ENCODE measurements at places on chromosomes 12 and 14.

GRCh38 chr12:126419131-126419530, 1353.9 kb downstream of the AACS start:
- DNase-seq, result no peak

DNA sequence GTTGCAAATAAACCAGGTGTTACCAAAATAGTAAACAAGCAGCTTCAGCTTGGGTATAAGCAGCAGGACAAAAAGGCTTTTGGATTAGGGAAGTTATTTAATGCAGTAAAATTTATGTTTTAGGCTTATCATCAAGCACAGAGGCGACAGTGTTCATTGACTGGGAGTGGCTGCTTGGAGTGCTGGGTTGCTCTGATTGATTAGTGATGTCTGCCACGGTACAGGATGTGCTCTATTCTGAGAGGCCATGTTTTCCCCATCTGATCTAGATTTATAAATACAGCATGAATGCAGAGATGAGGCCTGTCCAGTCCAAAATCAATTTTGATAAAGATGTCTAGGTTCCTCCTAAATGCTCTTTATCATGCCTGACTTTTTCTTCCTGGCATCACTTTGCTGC, 83.5 kb downstream of the MAP1LC3B2 start:
- peak; percentile 8 for DNase-seq

DNA sequence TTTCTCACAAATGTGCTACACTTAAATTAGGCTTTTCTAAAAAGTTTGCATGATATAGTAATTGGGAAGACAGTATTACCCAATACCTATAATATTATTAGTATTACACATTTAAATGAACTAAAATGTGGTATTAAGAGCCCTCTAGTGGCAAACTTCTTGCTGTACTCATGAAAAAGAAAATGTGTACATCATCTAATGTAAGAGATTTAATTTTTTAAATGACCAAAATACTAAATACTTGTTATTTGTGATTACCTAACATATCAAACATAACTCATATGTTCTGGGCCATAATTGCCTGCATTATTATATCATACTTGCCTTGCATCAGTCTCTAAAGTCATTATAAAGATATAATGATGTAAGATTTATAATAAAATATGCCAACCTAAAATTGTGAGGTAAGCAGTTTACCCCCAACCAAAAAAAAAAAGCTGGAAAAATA, 64.2 kb downstream of the DNAI7 start:
- peak; percentile 69 for DNase-seq

- DNase-seq, result no peak
Measured at GRCh38 chr12:75646329-75647210, 135.2 kb upstream of the KRR1 start.

GRCh38 chr12:10220398-10221077, 7.9 kb downstream of the GABARAPL1 start:
- peak; percentile 82 for DNase-seq

GRCh38 chr12:131351319-131352028, 359.4 kb upstream of the SFSWAP start:
- no peak for DNase-seq

- no peak for DNase-seq
Measured at GRCh38 chr14:89360277-89360676, 56.8 kb downstream of the FOXN3 start.

DNA sequence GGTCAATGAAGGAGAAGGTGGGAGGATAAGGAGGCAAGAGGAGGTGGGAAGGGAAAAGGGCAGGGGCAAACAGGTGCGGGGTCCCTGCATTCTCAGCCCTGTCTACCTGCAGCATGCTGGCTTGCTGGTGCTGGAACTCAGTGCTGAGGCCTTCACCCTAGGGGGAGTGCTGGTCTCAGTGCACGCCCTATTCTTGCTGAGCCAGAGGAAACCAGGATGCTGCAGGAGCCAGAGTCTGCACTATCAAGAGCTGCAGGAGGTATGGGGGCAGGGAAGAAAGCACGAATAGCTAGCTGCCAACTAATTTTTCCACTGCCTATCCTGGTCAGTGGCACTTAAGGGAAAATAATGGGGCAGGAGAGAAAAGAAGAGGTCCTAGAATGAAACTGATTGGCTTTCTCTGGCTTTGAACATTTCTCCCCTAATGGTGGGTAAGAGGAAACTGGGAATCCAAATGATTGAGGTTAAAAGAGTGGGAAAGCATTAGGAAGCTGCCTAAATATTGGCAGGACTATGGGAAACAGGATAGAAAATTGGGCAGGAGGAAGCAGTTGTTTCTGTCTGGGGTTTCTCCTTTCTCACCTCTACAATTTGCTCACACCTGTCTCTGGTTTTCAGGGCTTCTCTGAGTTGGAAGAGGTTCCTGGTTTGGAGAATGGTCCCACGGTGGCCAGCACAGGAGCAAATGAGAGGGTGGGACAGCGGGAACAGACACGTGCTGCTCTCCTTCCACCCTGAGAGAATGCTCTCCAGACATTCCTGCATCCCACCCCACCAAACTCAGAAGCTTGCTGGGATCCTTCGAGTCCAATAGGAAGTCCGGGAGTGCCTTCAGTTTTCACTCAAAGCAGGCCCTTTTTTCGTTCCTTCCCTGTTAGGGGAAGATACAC, 1.9 kb downstream of the TMEM253 start:
- no peak for DNase-seq

DNA sequence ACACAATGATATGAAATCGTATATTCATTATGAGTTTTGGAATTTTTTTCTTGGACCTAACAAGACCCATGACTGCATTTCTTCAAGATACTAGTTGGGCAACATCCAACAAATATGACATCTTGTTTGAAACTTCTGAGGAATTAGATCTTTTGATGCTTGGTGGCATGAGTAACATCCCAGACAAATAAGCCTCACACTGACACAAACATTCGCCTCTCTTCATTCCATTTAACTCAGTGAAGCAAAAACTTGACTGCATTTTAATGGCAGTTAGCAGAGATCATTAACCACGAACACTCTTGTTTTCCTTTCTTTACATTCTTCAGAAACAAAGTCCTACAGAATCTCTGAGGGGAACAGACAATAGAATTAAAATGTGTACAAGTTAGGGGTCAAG, 758.3 kb downstream of the C12orf50 start:
- peak; percentile 70 for DNase-seq

DNA sequence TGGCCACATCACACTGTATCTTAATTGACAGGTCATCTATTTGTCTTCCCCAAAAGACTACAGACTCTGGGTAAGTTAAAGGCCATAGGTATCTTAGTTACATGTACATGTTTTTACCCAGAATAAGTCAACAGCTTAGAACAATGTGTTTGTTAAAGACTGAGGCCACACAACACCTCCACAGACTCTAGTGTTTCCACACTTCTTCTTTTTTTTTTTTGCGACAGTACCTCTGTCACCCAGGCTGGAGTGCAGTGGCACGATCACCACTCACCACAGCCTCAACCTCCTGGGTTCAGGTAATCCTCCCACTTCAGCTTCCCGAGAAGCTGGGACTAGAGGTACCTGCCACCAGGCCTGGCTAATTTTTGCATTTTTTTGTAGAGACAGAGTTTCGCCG, 1.3 kb downstream of the GPN3 start:
- no peak for DNase-seq

GRCh38 chr12:98578821-98579220, 14.7 kb upstream of the SLC25A3 start:
- no peak for DNase-seq

GRCh38 chr12:124420996-124421674, 126.2 kb downstream of the RFLNA start:
- no peak for DNase-seq

DNA sequence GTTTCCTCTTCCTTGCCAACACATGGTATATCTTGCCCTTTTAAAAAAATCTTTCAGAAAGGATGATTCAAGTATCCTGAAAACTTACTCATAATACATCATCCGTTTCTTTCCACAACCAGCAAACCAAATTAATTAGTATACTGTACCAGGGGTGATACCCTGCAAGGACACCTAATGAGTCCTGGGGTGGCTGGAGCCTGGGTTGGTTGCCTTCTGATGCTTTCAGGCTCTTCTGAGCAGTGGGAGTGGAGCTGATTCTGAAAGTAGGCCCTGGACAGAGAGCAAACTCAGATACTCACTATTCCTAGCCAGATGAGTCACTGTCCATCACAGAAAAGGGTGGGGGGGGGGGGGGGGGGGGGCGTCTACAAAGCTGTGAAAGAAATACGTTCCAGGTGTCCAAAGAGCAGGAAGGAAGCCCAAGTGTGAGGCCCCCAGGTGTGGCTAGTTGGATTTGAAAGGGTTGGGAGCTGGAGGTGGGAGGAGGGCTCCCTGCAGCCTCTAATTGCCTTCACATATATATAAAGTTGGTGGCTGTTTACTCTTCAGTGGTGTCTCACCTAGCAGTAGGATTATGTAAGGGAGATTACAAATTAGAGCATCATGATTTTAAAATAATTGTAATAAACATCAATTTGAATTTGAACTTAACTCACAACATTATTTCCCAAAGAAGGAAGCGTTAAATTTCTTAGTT, 36.5 kb downstream of the FBXO33 start:
- DNase-seq, result peak; percentile 39

GRCh38 chr12:95548539-95549391, 2.5 kb downstream of the USP44 start:
- no peak for DNase-seq

- no peak for DNase-seq
Measured at GRCh38 chr14:67225523-67225922, 15.7 kb upstream of the PALS1 start.

DNA sequence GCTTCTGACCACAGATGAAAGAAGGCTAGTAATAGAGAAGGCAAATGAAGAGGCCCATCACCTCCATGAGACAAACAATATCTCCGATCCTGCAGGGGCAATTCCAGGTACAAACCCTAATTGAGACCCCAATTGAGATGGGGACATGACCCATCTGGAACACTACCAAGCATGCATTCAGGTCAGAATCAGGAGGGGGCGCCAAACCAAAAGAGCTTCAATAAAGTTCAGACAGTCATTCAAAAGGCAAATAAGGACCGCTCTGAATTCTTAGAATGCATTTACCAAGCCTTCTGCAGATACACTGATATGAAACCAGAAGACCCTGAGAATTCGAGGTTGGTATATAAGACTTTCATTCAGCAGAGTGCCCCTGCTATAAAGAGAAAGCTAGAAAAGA, 10.2 kb upstream of the EDDM3B start:
- DNase-seq, result no peak

- DNase-seq, result peak; percentile 51
Measured at GRCh38 chr12:57135527-57136326, 7.4 kb downstream of the LRP1 start.

- no peak for DNase-seq
Measured at GRCh38 chr12:40874868-40875267, 182.6 kb downstream of the CNTN1 start.

GRCh38 chr12:45535610-45536180, 193.8 kb upstream of the ARID2 start:
- DNase-seq, result no peak

DNA sequence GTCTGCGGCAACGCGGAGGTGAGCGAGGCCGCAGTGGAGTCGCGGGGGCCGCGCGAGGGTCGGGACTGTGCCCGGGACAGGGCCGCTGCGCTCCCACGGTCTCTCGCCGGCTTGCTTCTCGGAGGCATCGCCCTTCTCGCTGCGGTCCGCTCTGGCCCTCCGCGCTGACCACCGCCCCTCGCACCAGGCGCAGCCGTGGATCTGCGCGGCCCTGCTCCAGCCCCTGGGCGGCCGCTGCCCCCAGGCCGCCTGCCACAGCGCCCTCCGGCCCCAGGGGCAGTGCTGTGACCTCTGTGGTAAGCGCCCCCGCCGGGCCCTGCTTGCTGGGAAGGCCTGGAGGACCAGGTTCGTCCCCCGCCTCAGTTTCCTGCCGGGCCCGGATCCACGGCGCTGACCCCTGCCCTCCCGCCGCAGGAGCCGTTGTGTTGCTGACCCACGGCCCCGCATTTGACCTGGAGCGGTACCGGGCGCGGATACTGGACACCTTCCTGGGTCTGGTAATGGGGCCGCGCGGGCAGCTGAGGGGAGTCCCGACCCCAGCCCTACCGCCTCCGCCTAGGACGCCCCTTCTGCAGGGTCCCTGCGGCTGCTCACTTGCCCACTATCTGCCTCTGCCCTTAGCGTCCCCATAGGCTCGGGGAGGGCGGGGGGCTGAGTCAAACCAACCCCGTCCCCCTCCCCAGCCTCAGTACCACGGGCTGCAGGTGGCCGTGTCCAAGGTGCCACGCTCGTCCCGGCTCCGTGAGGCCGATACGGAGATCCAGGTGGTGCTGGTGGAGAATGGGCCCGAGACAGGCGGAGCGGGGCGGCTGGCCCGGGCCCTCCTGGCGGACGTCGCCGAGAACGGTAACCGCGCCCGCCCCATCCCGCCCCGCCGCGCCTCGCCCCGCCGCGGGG, 7.0 kb downstream of the AMN start:
- no peak for DNase-seq

DNA sequence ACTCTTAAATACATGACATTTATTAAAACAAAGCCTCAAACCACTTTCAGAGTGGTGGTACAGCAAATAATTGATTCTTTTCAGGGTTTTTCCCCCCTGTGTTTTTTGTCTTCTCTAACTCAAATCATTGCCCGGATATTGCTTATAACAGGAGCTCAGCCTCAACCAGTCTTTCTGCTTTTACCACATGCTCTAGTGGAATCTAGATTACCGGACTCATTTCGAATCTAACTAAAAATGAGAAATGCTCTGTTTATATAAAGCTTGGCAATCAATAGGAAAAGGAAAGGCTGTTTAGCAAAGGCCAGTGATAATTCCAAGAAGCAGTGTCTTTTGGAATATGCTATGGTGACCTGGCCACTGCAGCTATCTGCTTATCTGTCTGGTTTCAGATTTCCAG, 161.5 kb downstream of the ETV6 start:
- DNase-seq, result no peak

DNA sequence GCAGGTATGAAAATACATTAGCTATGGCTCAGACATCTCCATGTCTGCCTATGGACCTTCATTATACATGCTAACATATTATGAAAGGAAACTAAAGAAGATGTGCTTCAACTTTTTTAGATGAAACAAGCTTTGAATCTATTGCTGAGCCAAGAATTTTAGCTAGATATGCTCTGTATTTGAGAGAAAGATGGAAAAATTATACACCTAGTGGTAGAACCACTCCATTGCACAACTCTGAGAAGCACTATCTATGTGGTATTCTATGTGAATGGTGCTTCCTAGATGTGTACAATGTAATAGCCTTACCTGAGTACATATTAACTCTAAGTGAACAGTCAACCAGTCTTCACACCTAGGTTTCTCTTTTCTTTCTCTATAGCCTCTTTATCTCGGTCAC, 17.3 kb downstream of the EPYC start:
- no peak for DNase-seq

- no peak for DNase-seq
Measured at GRCh38 chr14:68584786-68585185, 208.1 kb downstream of the ZFP36L1 start.

- peak; percentile 97 for DNase-seq
Measured at GRCh38 chr14:68476212-68477109, 316.4 kb downstream of the ZFP36L1 start.

GRCh38 chr12:59698600-59698999, 102.8 kb downstream of the SLC16A7 start:
- DNase-seq, result peak; percentile 93

All from cardiac fibroblast (primary cell).